GM10248 (cell line): ENCODE measurements at places on chromosomes 6 and 20.
A peak's percentile ranks its signal among the peaks of the same experiment; 100 is the strongest.

DNA sequence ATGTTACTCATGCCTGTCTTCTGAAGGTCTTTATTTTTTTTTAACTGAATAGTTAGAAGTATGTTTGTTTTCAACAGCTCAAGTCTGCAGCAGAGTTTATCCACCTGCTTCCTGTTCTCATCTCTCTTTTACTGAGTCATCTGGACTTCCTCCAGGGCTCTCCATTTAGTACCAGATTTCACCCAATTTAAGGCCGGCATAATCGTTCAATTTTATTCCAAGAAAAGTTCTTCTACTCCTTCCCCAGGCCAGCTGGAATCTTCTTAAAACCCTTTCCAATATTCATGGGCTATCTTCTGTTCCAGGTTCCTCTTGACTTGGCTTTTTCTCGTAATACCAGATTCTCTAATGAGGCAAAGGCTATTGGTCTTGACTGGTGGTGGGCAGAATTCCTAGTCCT, 79.0 kb upstream of the LAMA2 start:
- no peak for DNase-seq

GRCh38 chr6:33112148-33112547, 36.4 kb downstream of the HLA-DPB1 start:
- peak; percentile 83 for DNase-seq

- no peak for DNase-seq
Measured at GRCh38 chr6:145323646-145324045, 411.7 kb downstream of the EPM2A start.

- DNase-seq: no peak
Measured at GRCh38 chr6:71258078-71258866, 30.3 kb upstream of the OGFRL1 start.

DNA sequence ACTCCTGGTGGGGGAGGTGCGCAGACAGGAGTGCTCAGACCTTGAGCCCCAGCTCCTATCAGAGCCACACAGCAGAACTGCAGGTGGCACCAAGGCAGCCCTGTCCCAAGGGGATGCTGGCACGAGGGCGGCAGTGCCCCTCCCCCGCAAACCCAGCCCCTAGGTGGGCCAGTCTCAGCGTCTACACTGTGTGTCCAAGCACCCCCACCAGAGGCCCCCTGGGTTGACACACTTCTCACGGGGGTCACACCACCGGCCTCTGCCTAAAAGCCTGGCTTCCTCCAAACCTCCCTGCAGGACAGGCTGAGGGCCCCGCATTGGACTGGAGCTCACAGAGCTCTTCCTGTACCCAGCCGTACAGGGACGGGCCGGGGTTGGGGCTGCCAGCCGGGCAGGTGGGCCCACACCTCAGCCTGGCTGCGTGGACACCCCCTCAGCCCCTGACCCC, 8.1 kb downstream of the SLC2A4RG start:
- no peak for DNase-seq

- DNase-seq: no peak
Measured at GRCh38 chr20:5829241-5829809, 79.1 kb downstream of the SHLD1 start.

- DNase-seq: no peak
Measured at GRCh38 chr6:136640132-136640915, 90.1 kb upstream of the MAP7 start.

DNA sequence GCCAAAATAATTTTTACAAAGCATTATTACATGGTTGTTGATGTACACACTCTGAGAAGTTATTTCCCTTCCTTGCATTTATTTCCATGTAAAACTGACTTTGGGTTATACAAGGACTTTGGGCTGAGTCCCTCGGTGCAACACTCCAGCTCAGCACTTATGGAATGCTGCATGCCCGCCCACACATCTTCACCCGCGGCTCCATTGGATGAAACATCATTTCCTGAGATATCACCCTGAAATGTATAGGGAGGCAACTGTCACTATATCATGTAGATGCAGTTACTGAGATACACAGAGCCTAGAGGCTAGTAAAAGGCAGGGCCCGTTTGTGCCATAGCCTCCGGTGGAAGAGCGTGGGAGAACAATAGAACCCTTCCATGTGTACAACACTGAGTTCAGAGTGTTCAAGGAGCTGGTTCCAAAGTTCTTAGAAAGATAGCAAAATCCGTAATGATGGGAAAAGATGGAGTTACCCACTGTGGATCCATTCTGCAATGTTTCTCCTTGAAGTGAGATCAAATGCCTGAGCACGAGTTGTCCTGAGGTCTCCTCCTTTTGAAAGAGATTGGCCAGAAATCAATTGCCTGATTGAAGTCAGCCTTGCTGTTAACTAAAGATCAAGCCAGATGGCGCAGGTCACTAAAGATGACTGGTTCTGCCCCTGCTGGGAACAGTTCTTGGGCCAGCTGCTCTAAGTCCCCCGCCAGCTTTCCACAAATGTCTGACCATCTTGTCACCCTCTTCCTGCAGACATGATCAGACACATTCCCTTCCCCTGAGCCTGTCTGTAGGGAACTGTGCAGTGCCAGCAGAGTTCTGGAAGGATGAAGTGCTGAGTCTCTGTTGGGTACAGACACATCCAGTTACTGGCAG, 100.9 kb upstream of the IYD start:
- no peak for DNase-seq

DNA sequence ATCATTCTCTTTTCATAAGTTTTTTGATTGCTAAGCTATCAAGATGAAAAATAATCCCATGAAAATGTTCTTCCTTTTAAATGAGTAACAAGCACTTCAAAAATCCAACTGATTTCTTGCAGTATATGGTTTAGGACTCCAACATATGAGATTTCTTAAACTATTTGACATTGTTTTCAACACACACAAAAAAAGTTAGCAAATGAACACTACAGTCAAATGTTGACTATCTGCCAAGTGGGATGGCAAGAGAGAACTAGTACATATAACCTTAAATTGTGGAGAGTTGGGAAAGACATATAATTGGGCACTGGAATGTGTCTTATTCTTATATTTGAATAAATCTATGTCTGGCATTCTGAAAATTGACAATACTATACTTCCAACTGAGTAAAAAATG, 15.6 kb downstream of the COL21A1 start:
- no peak for DNase-seq

DNA sequence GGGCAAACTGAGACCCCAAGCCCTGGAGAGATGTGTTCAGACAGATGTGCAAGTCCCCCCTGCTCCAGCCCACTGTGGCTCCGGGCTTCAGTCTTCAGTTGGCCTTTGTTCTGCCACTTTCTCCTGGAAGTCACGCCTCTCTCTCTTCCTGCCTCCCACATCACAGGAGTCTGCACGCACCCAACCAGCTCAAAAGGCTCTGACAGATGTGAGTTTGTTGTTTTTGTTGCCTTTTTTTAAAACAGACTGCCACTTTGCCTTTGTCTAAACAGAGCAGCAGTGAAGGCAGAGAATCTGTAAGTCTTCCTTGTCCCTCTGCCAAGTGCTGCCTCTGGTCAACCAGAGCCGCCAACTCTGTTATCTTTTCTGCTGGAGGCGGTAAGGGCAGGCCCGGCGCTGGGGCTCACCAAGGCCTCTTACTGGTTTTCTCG, 149.7 kb downstream of the TFAP2C start:
- DNase-seq: no peak

DNA sequence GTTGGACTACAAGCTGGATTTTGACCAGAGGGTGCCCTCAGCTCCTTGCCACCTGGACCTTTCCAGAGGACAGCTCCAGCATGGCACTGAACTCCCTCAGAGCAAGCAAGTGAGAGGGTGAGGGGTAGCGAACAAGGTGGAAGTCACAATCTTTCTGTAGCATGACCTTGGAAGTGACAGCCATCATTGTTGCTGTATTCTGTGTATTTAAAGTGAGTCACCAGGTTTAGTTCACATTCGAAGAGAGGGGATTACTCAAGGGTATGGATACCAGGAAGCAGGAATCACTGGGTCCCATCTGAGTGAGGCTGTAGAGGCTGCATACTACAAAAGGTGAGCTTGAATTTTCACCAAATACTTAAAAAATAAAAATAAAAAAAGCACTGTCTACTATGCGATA, 280.0 kb upstream of the SPTLC3 start:
- DNase-seq: no peak

- no peak for DNase-seq
Measured at GRCh38 chr6:81606965-81607381, 145.5 kb downstream of the TENT5A start.

- DNase-seq: no peak
Measured at GRCh38 chr6:45966340-45966739, 49.3 kb downstream of the CLIC5 start.
